ENCODE measurements at places on chromosomes 6 and 20.

- no peak for DNase-seq
Observed at GRCh38 chr20:46250772-46251171, 57.5 kb downstream of the CDH22 start.

DNA sequence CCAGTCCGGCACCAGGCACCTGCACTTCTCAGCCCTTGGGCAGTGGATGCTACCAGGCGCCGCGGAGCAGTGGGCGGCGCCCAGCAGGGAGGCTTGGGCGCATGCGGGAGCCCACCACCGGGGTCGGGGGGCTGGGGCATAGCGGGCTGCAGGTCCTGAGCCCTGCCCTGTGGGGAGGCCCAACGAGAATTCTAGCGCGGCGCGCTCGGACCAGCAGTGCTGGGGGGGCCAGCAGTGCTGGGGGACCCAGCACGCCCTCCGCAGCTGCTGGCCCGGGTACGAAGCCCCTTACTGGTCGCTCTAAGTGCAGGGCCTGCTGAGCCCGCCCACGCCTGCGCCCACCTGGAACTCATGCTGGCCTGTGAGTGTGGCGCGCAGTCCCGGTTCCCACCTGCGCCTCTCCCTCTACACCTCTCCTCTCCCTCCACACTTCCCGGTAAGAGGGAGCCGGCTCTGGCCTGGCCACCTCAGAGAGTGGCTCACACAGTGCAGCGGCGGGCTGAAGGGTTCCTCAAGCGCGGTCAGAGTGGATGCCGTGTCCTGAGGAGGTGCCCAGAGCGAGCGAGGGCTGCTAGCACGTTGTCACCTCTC lies 28.5 kb upstream of the SERPINB1 start:
- DNase-seq, result no peak

- no peak for DNase-seq
Observed at GRCh38 chr6:15401120-15401519, 155.3 kb downstream of the JARID2 start.

DNA sequence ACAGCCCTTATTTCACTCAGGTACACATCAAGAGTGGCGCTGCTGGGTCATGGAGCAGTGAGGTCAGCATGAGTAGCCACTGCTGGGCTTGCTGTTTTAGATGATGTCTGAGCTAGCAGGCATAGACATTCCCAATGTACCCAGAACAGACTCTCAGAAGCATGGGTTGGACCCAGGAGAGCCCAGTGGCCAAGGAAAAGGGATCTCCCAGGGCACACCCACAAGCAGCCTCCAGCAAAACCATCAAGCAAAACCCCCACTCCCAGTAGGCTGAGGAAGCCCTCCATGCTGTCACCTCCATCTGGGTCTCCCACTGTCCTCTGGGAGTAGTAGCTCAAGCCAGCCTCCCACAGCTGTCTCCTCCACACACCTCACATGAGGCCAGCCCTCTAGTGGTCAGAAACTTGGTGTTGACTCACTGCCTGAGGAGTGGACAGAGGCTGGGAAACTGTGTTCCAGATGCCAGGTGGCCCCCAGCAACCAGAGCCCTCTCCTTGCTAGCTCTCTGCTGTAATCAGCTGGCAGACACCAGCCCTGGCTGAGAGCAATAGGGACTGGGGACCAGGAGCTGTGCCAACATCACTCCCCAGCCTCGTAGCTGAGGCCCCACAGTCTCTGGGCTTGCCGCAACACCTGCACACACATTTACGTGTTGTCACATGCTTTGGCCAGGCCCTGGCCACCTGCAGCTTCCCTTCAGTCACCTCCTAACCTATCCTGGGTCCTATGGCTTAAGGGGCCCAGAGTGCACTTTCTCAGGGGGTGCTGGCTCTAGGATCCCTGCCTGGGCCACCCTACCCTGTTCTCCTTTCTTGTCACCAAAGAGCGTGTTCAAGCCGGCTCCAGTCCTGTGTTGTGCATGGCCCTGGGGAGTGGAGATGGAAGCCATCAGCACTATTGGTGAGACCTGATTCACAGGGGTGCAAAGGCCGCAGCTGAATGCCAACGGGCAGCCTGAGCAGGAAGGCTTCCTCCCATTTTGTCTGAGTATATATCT lies 1.9 kb upstream of the AP5S1 start:
- DNase-seq, result no peak

DNA sequence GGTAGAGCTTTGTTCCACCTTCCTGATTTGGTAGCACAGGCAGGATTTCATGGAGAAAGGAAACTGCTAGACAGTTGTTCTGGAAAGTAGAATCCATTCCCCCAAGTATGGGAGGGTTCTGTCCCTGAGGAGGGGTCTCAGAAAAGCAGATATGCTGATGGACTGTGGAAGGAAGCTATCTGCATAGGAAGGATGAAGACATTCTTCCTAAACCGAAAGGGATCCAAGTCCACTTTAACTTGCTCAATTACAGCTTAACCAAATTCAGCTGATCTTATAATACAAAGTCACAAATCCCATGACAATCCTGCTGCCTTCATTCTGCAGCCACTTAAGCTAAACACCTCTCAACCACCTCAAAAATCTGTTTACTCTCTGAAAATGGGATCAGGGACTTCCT lies 2.6 kb downstream of the MAN1A1 start:
- DNase-seq, result no peak

GRCh38 chr6:87623248-87623647 lies 33.3 kb downstream of the ORC3 start:
- no peak for DNase-seq

GRCh38 chr6:18262702-18263417 lies 1.5 kb downstream of the DEK start:
- DNase-seq, result no peak

- no peak for DNase-seq
Observed at GRCh38 chr20:19626896-19627295, 131.2 kb upstream of the RIN2 start.

DNA sequence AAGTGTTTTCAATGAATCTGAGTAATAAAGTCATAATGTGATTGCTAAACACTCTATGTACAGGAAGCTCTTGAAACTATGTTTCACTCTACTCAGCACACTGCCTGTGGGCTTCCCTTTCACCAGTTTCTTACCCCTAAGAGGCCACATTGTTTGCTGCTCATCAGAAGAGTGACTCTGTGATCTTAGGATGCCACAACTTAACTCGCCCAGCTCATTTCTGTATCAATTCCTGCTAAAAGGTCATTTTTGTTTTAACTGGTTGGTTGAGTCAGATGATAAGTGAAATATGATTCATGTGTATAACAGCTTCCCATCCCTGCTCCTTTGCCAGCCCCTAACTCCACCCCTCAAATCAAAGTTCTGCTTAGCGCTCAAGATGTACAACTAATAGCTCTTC lies 9.8 kb upstream of the NDUFAF4 start:
- no peak for DNase-seq

DNA sequence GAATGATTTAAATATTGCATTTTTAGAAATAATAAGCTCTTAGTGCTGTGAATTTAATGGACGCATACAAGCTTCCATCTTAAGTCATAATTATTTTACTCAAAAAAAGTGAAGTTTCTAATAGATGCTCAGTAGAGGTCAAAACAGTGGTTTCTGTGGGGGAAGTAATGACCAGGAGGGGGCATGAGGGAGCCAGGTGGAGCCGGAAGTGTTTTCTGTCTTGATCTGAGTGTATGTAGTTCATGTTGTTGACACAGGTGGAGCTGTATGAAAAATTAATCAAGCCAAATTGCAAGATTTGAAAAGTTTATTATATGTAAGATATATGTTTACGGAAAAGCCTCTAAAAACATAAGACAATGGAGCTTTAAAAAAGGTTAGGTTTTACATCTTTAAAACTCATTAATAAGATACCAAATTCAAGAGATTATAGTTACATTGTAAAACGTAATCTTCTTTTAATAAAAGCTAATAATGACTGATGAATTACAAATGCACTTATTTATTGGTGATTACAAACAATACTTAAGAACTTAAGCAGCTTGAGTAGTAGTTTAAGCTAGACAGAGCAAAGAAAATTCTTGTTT lies 68.0 kb downstream of the PLAGL1 start:
- DNase-seq, result peak; percentile 28
